ENCODE measurements at places on chromosomes 6 and 20.

DNA sequence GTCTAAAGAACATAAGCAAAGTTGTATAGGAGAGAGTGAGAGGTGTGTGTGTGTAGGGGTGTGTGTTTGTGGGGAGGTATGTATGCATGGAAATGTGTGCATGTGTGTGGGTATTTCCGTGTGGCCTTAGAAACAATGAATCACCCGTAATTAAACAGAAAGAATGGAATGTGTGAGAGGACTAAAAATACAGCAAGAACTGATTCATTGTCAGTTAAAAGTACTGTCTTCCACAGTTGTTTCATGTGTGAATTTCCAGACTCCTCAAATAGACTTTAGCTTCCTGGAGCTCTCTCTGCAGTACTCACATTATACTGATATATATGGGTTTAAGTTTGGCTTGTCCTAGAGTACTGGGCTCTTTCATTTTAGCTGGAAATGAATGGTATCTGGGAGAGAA lies 145.7 kb downstream of the RIMS1 start:
- no peak for DNase-seq

DNA sequence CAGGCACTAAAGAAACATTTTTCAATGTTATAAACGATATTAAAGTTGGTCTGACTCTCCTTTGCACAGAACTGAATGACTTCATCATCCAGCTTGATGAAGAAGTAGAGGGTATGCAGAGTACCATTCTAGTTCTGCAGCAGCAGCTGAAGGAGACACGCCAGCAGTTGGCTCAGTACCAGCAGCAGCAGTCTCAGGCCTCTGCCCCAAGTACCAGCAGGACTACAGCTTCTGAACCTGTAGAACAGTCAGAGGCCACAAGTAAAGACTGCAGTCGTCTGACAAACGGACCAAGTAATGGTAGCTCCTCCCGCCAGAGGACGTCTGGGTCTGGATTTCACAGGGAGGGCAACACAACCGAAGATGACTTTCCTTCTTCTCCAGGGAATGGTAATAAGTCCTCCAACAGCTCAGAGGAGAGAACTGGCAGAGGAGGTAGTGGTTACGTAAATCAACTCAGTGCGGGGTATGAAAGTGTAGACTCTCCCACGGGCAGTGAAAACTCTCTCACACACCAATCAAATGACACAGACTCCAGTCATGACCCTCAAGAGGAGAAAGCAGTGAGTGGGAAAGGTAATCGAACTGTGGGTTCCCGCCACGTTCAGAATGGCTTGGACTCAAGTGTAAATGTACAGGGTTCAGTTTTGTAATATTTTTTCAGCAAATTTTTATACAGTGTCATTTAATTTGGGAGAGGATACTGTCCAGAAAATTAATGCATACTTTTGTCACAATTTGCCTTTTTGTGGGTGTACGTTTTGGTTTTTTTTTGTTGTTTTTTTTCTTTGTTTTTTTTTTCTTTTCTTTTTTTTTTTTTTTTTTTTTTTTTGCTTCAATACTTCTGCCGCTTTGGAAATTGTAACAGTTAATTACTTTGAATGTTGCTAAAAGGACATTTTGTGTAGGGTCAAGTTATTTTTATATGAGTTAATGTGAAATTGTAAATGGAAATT lies 6.6 kb upstream of the ACAT2 start:
- DNase-seq: no peak

GRCh38 chr6:121951918-121952379 lies 447.5 kb upstream of the HSF2 start:
- DNase-seq: no peak

DNA sequence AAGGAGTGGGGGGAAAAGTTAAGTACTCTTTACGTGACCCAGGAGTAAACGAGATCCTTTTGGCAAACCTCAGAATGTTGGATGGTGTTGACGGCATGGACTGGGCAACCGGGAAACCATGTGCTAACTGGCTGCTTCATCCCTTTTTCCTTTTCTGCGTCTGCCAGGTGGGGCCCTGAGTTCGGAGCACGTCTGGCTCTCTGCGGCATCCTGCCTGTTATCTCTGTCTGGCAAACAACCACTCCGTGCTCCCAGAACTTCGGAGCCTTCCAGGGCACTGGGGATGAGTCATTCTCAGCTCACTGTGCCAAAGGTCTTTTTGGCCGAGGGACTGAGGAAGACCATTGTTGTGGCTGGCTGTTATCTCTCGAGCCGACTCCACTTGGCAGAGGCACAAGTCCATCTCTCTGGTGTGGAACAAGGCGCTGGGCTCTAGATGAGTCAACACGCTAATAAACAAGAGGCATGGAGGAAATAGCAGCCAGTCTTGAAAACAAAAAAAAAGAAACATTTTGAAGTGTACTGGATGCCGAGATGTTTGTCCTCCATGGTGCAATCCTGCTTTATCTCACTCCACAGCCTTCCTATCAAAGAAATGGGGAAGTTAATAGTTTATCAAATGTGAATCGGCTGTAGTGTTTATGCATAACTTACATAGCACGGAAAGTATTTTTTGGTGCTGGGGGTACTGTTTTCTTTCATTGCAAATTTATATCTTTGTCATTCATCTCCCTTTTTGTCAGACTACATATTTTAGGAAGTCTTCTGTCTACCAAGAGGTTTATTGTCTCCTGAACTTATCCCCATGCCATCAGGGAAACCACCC lies 64.6 kb upstream of the TXNDC5 start:
- no peak for DNase-seq

DNA sequence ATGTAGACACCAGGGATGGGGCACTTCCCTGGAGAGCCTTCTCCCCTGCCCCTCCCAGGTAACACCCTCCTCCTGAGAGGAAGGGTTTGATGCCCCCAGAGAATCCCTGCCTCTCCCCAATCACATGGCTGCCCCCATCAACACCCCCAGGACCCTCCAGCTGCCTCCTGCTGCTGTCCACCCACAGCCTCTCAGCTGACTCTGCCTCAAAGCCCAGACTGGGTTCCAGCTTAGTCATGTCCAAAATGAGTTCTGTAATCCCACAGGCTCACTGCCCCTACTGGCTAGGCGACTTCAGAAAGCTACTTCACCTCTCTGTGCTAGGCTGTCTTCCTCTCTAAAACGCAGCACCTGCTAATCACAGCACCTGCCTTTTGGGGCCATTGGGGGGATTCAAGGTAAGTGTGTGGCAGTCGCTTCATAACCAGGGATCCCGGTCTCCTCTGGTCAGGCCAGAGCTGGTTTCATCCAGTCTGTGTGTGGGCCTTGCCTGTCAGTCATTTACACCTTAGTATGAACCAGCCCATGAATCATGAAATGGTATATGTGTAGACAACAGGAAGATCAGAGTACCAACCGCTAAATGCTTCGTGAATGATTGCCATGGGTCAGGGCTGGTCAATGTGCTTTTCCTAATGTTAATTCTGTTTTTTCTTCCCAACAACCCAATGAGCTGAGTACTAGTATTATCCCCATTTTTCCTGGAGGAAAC lies 40.4 kb downstream of the TFEB start:
- no peak for DNase-seq

- no peak for DNase-seq
Observed at GRCh38 chr6:134295953-134296553, 21.9 kb downstream of the SGK1 start.

GRCh38 chr6:158476389-158476788 lies 83.5 kb upstream of the TMEM181 start:
- DNase-seq: no peak

GRCh38 chr20:8809107-8809953 lies 259.6 kb upstream of the PLCB4 start:
- no peak for DNase-seq

DNA sequence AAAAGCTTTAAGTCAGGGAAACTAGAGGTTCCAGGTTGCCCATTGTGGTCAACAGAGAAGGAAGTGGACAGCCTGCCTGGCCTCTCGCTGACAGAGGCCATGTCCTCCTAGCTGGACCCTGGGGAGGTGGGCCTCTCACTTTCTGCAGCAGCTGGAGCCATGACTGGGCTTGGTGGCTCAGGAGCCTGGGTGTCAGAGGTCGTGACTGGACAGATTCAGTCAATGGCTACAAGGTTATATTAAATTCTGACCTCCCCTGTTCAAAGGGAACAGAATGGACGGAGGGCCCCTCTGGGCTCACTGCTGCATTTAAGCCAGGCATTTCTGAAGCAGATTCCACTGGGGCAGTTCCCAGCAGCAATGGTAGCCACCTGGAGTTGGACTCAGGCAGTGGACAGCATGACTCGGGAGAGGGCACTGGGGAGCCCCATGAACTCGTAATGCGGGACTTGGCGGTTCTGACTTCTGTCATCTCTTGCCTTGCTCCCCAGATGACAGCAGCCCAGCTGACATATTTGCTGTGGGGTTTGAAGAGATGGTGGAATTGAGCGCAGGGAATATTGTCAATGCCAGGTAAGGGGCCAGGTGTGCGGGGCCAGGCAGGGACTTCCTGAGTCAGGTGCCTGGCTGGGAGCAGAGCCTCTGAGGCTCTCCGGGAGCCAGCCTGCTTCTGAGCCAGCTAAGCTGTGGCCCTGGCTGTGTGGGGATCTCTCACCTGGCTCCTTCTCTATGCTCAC lies 86.7 kb downstream of the SYNJ2 start:
- no peak for DNase-seq

DNA sequence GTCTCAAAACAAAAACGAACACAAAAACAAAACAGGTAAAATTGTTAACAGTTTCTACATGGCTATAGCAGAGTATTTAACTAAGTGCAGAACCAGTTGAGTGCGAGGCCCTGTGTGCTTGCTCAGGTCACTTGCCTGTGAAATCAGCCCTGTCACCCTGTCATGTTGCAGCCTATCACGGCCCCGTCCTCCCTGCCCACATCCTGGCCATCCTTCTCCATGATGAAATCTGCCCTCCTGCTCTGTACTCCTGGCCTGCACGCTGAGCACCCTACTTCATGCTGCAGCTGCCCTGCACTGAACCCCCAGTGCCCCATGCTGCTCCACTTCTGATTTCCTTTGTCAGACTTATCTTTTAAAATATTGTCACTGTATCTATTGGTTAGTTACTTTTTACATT lies 62.4 kb downstream of the DTD1 start:
- DNase-seq: no peak

DNA sequence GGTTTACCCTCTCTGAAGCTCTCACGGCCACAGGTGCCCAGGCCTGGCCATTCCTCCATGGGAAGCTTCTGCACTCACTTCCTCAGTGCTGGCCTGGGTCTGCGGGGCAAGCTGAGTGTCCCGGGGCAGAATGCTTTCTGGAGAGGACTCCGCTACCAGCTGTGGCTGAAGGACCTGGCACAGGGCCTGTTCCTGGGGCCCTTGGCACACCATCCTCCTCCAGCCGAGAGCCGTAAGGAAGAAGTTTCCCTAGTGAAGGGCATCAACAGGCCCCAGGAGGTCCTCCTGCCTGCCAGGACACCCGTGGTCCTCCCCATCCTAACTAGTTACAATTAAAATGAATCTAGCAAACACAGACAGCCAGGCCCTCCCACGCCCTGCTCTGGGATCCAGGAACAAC lies 14.0 kb upstream of the KCNK15 start:
- no peak for DNase-seq

DNA sequence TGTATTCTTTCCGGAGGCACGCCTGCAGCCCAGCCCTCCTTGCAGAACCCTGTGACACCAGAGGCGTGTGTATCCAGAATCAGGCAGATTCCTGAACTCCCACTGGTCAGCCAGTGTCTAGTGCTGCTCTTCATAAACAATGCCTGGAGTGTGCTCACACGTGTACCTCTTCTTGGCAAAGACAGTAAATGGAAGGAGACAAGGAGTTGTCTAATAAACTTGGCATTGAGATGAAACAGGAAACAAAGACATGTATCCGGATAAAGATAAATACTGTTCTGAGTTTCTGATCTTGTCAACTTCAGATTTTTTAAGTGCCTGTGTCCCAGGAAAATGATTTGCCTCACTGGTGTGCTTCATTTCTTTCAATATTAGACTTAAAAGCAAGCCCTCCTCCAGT lies 1.7 kb downstream of the RPS6KA2 start:
- no peak for DNase-seq

GRCh38 chr6:36318690-36319435 lies 17.8 kb downstream of the BNIP5 start:
- DNase-seq: no peak

- DNase-seq: no peak
Observed at GRCh38 chr6:107179004-107179403, 63.7 kb upstream of the BEND3 start.

DNA sequence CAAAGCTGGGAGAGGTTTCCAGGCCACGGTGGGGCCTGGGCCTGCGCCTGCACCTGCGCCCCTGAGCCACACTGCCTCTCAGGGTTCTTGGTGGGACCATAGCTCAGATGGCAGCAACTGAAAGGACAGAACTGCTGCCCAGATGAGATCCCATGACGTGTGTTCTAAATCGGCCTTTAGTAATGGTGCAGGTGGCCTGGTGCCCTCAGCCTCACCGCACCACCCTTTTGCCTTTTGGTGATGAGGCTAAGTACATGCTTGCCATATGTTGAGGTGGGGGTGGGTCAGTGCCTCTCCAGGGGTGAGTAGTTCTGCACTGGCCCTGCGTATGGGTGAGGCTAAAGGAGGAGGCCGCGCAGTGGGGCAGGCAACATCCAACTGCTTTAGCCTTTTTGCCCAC lies 7.4 kb downstream of the PSMG4 start:
- DNase-seq: no peak

- DNase-seq: no peak
Observed at GRCh38 chr6:169064194-169064593, 189.5 kb downstream of the THBS2 start.

DNA sequence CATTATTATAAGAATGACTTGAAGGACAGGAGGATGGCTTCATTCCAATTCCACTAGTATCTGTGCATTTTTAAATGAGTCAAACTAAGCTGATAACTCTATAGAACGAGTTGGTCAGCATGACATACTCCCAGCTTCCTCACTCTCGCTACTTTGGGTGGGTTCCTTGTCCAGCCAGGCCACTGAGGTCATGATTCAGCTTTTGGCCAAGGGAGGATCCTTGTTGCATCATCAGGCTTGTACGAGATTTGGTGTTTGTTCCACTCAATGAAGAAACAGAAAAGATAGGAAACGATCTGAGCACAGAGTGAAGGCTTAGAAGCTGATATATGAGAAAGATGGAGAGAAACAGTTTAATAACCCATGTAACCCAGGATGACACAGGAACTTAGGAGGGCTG lies 19.8 kb downstream of the NEDD9 start:
- no peak for DNase-seq

DNA sequence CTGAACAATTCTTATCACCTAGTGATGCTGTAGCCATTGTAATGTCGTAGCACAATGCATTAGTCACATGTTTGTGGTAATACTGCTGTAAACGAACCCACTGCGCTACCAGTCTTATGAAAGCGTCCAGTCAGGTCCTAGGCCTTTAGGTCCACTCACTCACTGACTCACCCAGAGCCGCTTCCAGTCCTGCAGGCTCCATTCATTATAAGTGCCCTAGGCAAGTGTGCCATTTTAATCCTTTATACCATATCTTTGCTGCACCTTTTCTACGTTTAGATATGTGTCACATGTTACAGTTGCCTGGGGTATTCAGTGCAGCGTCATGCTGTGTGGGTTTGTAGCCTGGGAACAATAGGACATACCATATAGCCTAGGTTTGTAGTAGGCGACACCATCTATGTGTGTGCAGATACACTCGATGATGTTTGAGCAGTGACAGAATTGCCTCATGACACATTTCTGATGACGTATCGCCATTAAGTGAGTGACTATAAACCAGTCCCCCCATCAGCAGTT lies 15.4 kb downstream of the IGF2R start:
- DNase-seq: no peak

- no peak for DNase-seq
Observed at GRCh38 chr6:22366214-22366613, 69.4 kb upstream of the PRL start.
